ENCODE measurements at places on chromosomes 7 and 10. TPM values are rescaled to one million over a fixed set of nuclear protein-coding genes. Genes with fewer than 3 reads are reported as not detected.

LBX1 gene
- polyA plus RNA-seq = not detected

SSBP1 gene
- polyA plus RNA-seq = 230 TPM

PRSS37 gene
- polyA plus RNA-seq = not detected

TMEM176B gene
- not detected for polyA plus RNA-seq

FAM131B gene
- 0.12 TPM for polyA plus RNA-seq

SEC24C gene
- polyA plus RNA-seq = 75.8 TPM

COL26A1 gene
- polyA plus RNA-seq = not detected

IFIT1 gene
- 96.9 TPM for polyA plus RNA-seq

IL15RA gene
- polyA plus RNA-seq = 3.8 TPM

GNG11 gene
- 0.23 TPM for polyA plus RNA-seq

NKX2-3 gene
- not detected for polyA plus RNA-seq

C10orf95 gene
- polyA plus RNA-seq = 0.81 TPM

DNA sequence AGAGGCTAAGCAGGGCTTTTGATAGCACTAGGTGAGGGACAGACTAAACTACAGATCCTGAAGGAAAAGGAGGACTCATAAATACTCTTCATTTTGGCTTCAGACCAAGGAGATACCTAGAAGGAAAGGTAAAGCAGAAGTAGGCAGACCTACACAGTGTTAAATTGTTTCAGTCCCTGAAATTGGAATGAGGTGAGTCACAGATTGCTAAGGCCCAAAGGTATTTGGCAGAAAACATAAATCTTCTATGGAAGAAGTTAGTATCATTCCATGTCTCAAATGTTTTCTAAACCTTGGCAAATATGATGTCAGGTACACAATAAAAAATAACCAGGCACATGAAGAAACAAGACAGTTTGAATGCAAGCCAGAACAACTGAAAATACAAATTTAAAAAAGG is 30.0 kb downstream of the MTERF1 start:
- peak; percentile 60 for DNase-seq

DNA sequence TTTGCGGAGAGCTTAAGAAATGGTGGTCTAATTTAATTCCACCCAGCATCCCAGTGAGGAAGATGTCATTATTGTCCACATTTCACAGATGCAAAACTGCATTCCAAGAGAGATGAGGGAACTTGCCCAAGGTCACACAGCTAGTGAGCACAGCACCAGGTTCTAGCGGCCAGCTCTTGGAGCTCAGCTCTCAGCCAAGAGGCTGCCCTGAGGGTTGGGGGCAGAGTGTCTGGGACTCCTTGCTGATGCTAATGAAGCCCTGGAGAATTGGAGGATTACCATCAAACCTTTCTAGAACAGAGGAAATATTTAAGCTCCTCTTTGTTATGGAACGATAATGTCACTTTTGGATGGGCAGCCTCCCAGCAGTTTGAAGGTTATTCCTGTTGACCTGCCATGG is 48.0 kb downstream of the PLPP4 start:
- no peak for DNase-seq

- DNase-seq = no peak
These were observed 85.5 kb downstream of the SLC25A13 start for GRCh38 chr7:96236198-96237039.

- no peak for DNase-seq
These were observed 230.2 kb downstream of the PCLO start for GRCh38 chr7:82932516-82932915.

- DNase-seq = no peak
These were observed 48.5 kb upstream of the SLC29A3 start for GRCh38 chr10:71270301-71271220.

DNA sequence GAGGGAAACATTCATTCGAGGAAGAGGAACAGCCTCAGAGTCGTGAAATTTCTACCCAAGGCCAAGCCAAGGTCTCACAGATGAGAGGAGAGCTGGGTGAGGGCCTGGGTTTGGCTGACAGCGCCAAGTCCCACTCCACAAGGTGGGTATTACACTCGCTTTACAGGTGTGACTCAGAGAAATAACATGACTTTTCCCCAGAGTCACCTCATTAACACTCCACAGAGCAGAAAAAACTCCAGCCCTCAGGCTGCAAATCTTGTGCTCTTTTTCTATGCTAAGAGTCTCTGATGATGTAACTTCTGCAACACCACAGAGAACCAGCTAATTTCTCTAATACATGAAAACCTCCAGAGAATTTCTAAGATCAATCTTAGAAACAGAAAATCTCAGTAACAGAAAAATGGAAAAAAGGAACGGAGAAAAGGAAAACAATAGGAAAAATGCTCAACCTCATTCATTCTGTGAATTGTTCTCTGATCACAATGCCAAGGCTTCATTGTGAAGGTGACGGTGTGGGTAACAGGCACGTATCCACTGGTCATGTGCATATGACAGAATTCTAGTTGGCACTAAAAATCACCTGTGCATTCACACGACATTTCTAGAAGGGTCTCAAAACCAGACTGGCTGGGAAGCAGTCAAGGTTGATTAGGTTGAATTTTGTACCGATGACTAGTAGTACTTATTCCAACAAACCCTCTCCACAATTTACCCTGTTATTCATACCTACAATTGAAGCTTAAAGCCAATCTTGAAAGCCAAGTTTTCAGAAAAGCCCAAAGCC is 20.3 kb downstream of the YWHAG start:
- DNase-seq = no peak

DNA sequence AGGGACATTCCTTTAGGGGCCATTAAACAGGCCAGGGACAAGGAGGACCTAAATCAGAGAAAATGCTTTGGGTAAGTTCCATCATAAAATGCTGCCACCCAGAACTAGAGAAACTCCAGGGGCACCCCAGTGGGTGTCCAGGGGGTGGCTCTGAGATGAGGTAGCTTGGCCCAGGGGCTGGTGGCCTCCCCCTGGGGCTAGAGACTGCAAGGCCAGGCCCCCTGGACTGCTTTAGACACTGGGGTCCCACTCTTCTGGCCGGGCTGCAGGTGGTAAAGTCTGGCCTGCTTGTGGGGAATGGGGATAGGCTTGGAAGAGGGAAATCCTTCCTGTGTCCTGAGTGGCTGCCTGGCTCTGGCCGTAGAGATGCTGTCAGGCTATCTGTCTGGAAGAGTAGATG is 169.6 kb upstream of the PODXL start:
- DNase-seq = no peak

DNA sequence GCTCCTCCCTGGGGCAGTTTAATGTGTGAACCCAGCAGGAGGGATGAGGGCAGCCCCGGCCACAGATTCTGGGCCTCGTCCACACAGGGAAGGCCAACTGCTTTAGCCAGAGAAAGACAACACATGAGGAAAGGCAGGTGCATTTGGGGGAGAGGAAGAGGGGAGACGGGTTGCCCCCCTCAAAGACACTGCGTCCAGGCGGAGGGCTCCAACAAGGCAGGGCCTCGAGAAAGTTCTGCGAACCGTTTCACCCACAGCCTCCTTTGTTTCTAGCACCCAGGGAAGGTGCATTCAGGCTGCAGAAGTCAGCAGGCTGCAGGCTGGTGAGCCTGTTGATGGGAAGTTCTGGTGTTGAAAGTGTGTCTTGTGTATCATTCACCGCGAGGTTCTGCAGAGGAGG is 10.1 kb downstream of the FOXL3 start:
- DNase-seq = no peak

DNA sequence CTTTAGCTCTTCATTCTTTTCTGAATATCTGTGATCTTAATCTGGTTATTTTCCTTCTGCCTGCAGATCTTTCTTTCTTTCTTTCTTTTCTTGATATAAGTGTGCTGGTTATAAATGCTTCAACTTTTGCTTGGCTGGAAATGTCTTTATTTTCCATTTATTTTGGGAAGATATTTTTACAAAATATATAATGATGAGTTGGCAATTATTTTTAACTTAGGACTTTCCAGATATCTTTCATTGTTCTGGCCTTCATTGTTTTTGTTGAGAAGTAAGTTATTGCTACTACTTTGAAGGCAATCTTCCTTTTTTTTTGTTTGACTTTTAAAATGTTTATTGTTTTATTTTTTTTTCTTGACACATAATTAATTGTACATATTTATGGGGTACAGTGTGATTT is 75.3 kb downstream of the ZNF503 start:
- DNase-seq = no peak

DNA sequence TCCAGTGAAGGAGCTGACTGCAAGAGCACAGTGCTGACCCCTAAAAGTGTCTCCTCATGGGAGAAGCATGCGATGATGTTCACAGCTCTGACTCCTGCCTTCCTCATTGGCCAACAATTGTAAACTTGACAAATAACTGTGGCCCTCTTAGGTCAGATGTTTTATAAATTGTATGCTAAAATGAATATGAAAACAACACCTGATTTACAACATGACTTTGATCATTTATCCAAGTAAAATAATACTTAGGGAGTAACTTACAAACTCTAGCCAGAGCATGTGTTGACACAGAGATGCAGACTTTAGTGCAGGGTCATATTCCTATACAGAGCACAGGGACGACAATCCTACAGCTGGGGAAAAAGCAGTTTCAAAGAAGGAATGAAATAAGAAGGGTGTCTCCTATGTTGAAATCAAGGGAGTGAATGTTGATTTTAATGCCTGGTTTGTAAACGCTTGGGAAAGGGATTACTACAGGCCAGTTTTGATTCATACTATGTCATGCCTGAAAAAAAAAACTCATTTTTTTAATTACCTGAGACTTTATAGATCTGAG is 391.4 kb upstream of the AKR1E2 start:
- no peak for DNase-seq

DNA sequence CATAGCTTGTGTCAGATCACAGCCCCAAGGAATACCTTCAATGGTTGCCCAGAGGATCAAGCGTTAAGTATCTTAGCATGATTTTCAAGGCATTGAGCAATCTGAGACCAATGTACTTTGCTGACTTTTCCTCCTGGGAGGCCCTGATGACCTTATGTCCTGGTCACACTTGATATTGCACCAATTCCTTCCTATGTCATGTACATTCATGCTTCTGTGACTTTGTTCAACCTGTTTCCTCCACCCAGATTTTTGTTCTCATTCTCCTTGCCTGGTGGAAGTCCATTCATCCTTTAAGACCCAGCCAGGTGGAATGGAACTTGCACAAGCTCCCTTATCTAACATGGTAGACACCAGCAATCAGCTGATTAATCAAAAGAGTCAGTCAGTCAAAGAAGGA is 160.8 kb downstream of the PFKFB3 start:
- no peak for DNase-seq

GRCh38 chr7:85850381-85850780 is 663.5 kb upstream of the SEMA3D start:
- no peak for DNase-seq

DNA sequence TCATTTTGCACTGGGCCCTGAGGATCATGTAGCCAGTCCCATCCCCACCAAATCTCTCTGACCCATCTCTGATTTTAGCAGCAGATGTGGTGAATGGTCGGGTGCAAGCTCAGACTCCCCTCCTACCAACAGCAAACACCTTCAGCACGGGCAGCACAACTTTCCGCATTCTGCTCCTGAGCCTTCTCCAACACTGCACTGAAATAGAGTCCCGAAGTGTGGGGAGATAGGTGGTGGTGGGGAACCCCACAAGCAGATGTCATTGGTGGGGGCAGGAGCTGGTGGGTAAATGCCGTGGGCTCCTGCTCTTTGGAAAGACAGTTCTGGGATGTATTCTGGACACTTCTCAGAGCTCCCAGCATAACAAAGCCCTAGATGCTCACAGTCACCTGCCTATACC is 9.6 kb upstream of the CTBP2 start:
- DNase-seq = no peak

DNA sequence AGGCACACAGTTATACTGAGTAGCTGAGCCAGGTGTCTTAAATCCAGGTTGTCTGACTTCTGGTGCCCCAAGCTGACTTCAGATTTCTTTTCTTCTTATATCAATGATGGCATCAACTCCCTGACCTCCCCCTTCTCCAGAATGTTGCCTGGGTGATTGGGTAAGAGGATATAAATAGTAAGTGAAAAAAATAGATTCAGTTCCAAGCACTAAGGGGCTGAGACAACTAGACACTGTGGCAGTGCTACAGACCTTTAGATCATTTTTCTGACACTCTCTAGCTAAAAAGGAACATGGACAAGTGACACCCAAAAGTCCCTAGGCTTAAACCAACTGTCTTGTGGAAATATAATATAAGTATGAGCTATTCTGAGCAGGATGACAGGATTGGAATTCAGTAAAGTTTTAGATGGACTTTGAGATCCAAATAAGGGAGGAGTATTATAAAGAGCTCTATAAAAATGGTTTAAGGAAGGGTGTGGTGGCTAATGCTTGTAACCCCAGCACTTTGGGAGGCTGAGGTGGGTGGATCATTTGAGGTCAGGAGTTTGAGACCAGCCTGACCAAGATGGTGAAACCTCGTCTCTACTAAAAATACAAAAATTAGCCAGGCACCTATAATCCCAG is 589.1 kb upstream of the GALNT17 start:
- no peak for DNase-seq

DNA sequence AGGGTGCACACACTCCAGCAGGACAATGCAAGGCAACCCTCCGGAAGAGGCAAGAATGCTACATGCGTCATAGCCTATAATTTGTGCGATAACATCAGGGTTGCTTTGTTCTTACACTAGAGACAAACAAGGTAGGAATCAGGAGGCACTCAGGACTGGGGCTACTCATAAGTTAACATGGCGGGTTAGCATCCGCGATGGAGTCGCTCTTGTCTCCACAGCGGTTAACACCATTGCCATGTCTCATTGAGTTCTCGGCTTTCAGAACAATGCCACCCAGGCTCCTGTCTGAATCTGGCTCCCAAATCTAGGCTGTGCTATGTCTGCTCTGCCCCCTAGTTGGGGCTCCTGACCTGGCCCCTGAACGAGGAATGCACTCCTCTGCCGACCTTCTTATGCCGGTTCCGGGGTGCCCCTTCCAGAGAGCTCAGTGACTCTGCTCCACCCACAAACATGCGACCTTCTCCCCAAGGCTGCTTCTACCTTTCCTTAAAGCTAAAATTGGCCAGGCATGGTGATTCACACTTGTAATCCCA is 24.9 kb upstream of the SLF2 start:
- no peak for DNase-seq

DNA sequence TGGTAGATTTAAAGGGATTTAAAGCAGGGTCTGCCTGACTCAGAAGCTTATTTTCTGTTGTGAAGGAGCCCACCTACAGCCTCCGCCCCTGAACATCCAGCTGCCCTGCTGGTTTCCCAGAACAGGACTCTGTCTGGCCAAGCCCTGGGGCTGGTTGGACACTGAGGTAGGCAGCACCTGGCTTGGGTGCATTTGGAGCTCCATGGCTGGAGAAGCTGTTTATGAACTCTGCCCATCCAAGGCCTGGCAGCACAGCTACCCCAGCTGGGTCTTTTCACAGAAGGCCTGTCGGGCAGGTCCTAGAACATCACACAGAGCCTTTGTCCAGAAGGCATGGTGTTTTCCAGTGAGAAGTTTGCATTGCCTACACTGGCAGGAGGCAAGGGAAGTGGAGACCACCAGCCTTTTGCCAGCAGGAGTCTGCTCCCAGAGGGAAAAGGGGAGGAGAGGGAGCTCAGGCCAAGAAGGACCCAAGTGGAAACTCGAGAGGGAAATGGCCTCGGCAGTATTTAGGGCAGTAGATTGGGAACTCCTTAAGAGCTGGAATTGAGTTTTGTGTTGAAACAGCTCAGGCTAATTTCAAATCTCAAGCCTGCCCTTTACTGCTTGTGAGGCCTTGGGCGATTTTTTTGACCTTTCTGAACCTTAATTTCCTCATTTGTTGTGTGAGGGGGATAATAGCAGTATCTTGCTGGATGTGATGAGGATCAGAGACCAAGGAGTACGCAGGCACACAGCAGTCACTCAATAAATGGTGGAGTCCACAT is 12.3 kb upstream of the PDCD4 start:
- no peak for DNase-seq

Measured in keratinocyte (primary cell).